ENCODE measurements at places on chromosomes 11 and 22. TPM values are rescaled to one million over a fixed set of nuclear protein-coding genes. Genes with fewer than 3 reads are reported as not detected.

DNA sequence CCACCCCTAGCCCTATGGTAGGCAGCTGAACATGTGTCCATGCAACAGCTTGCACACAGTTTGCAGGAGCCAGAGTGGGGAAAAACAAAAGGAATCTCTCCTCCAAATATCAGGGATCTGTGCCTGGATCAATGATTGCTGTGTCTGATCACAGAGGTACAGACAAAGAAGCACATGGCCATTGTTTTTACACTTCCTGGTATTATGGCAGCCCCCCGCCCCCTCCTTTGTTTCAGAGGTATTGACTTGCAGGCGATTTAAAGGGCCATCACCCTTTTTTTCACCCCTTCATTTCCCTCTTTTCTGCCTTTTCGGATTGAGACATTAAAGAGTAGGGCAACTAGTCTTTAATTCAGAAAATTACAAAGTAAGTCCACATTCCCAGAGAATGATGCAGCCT, 453.0 kb upstream of the LUZP2 start:
- no peak for DNase-seq

DNA sequence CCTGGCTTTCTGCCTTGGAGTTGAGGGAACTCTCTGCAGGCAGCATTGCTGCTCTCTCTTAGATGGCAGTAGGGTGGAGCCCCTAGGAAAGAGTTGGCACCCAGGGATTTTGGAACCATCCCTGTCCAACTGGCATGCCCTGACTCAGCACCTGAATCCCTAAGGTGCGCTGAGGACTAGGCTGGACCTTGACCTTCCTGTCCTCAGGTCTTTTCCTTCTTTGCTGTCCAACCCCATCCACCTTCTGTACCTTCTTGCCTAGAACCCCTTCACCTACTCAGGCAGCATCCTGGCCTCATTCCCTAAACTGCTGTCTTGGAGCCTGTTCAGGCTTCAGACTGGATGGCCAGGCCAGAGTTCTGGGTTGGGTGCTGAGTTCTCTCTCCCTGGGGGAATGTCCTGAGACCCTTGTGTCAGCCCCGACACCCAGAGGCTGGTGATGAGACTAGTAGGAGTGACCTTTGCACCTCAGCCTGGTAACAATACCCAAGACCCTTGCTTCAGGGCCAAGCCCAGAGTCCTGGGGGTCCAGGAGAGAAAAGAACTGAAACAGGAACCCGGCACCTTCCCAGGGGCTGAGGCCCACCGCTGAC, 2.5 kb upstream of the POLD4 start:
- DNase-seq = no peak

DNA sequence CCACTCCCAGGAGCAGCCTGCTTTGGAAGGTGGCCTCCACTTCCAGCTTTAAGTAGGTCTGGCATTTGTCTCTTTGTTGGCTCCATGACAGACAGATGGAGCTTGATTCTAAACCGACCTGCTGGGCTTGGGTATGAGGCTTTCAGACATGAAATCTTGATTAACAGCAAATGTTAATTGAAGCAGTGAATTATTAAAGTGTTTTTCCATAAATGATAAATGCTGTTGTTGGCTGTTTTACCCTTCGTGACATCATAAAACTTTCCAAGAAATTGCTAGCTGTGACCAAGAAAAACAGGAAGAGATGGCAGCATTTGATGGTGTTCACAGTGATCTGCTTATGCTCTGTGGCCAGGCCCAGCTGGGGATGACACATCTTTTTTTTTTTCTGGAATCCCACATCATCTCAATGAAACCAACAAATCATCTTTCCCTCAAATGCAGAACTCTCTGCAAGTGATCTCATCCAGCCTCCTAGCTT, 66.1 kb downstream of the RBMXL2 start:
- DNase-seq = no peak

PDGFD gene
- not detected for total RNA-seq

LDLRAD3 gene
- total RNA-seq = 0.54 TPM

DNA sequence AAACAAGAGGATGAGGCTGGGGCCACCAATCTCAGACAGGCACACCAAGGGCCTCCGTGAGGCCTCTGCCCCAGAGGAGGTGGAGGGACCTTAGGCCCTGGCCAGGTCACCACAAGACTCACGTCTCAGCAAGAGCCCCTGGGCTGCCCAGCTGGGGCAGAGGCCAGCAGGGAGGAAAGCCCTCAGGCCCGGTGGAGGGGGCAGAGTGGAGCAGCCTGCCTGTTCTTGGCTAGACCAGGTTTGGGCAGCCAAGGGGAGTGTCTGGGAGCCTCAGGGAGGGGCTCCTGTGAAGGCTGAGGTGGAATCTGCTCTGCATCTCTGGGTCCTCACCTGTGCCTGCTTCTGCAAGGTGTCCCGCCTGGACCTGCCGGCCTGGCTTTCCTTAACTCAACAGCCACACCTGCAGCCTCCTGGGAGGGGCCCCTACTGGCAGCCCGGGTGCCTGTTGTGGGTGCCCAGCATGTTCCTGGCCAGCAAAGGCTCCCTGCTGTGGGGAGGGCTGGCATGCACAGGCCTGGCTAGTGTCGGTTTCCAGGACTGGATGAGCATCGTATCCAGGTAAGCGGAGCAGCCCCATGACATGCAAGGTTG, 11.9 kb downstream of the TTLL12 start:
- DNase-seq = no peak

APOBEC3C gene
- total RNA-seq = 73.6 TPM

DNA sequence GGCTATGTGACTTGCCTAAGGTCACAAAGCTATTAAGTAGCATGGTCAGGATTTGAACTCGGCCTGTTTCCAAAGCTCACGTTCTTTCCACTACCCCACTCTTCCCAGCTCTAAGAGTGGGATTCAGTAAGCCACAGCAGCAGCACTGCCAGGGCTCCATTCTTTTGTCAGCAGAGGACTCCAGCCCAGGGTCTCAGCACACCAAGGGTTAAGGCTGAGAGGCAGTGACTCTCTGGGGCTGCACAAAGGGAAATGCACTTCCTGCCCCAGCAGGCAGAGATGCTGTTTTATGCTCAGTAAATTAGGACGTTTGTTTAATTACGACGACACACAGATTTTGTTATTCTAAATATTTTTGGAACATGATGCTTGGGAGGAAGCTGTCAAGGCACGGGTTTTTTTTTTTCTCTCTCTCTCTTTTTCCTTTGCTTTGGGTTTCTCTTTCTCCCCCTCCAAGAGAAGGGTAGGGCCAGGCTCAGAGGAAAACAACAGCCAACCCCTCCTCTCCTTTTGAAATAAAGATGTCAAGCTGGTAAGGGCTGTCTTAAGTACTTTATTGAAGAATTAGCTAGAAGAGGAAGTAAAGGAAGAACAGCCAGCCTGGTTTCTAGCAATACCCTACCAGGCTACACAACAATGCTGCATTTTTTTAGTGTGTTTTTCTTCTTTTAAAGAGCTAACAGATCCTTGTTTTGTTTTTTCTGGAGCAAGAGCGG, 2.8 kb downstream of the MYH9 start:
- DNase-seq = peak; percentile 85

GRCh38 chr22:17906978-17907747, 117.2 kb downstream of the MICAL3 start:
- no peak for DNase-seq

DNA sequence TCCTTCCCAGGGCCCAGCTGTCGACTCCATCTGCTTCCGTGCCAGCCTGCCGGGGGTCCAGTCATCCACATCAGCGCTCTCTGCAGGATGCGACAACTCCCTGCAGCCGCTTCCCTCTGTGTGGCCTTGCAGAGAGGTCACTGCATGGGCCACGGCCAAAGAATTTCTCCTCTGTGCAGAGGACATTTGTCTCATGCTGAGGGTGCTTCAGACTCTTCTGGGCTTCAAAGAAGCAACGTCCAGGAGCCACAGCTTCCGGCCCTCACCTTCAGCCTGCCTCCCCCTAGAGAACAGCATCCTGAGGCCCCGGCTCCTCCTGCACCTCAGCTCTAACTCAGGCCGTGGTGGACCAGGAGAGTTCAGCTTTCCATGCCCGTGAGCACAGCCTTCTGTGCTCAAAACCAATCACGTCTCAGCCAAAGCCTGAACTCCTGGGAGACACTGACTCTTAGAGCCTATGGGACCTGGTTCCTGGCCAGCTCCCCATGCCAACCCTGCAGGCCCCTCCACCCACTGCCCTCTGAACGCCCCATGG, 258.9 kb downstream of the BRD1 start:
- no peak for DNase-seq

DNA sequence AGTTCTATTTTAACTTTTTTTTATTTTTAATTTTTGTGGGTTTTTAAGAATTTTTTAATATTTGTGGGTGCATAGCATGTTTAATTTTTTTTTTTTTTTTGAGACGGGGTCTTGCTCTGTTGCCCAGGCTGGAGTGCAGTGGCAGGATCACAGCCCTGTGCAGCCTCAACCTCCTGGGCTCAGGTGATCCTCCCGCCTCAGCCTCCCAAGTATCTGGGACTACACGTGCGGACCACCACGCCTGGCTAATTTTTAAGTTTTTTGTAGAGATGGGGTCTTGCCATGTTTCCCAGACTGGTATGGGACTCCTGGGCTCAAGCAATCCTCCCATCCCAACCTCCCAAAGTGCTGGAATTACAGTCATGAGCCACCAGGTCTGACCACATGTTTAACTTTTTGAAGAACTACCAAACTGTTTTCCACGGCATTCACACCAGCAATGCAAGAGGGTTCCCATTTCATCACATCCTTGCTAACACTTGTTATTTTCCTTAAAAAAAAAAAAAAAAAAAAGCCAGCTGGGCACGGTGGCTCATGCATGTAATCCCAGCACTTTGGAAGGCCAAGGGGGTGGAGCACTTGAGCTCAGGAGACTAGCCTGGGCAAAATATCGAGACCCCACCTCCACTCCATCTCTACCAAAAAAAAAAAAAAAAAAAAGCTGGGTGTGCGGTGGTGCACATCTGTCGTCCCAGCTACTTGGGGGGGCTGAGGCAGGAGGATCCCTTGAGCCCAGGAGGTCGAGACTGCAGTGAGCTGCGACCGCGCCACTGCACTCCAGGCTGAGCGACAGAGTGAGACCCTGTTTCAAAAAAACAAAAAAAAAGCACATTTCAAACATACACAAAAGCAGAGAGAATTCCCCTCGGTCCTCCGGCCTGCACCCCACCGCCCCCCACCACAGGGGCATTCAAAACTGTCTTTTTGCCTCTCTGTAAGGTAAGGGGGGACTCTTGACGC, 16.7 kb upstream of the TXNRD2 start:
- no peak for DNase-seq

Data from activated CD4-positive, alpha-beta T cell treated with anti-CD3 and anti-CD28 coated beads, Interleukin-2, amount 10 ng/mL, durations not matched to agents 24 days and 14 days (primary cell).